ENCODE measurements at places on chromosomes 1 and 21.

- no peaks in the 10 kb centered on the region for H3K36me3 ChIP-seq
- no peak overlapping the region for H3K27ac ChIP-seq
- H3K27me3 ChIP-seq = no peaks in the 10 kb centered on the region
- DNase-seq = no peak
- no peak overlapping the region for H3K4me3 ChIP-seq
These were observed 1.9 kb upstream of the CFH start for GRCh38 chr1:196649990-196650389.

DNA sequence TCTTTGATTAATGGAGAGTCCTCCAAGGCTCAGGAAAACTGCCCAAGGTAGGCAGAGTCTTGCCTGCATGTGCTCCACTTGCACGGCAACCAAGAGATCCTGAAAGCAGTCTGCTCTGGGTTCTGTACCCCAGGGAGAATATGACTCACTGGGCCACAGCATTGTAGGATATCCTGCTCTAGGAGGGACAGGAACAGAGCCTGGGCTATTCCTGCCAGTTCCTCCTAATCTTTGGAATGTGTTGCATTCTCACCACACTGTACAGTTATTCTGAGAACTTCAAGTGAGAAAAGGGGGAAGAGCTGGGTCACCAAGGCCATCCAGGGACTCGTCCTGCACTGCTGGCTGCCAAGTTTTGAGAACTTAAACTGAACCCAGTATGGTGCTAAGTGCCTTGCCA lies 278.5 kb downstream of the MATN1 start:
- no peak for DNase-seq
- H3K36me3 ChIP-seq = no peaks in the 10 kb centered on the region
- no peak overlapping the region for H3K4me3 ChIP-seq
- no peaks in the 10 kb centered on the region for H3K4me1 ChIP-seq

DNA sequence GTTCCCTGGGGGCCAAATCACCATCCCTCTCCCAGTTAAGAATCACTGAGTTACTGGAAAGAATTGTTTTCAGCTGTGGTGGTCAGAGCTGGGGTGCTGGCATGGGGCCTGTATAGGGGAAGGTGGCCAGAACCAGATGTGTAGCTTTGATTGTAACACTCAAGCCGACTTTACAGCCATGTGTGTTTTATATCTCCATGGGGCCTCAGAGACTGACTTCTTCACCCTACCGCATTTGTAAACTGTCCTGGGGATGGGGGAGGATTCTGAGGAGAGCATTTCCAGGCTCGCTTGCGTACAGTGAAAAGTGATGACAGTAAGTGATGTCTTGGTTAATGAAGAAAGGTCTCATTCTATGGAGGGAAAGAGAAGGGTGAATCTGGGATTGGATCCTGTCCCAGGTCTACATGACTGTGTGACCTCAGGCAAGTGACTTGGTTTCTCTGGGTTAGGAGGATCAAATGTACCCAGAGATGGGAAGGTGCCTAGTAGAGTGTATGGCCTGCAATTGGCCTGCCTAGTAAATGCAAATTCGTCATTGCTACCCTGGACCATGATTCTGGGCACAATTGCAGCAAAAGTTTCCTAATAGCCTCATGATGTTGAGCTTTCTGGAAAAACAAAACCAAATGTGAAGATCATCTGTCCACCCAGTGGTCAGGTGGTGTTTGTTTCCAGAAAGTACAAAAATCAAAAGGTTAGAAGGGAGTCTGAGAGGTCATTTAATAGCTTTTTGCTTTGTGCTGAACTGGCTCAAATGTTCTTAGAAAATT lies 49.7 kb upstream of the RCC2 start:
- no peak for DNase-seq
- H3K27me3 ChIP-seq = no peaks in the 10 kb centered on the region
- H3K27ac ChIP-seq = no peak overlapping the region
- H3K4me1 ChIP-seq = no peaks in the 10 kb centered on the region

DNA sequence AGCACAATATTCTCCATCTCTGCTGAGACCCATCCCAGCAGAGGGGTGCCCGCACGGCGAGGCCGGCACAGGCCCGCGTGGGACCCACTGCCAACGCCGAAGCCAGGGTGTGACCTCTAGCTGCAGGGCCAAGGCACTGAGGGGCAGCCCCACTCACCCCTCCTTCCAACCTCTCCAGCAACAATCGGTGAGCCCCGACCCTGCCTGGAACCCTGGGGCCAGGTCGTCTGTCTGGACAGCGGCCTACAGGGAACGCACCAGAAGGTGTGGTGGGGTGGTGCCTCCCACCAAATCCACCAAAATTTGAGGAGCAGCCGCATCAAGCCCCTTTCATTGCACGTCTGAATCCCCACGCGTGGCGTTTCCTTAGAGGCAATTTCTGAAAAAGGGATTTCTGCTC lies 63.0 kb upstream of the ADARB1 start:
- H3K27me3 ChIP-seq = peaks cover 11% of the 10 kb centered on the region
- no peak overlapping the region for H3K27ac ChIP-seq
- H3K4me3 ChIP-seq = no peak overlapping the region
- H3K4me1 ChIP-seq = no peaks in the 10 kb centered on the region
- H3K36me3 ChIP-seq = no peaks in the 10 kb centered on the region

DNA sequence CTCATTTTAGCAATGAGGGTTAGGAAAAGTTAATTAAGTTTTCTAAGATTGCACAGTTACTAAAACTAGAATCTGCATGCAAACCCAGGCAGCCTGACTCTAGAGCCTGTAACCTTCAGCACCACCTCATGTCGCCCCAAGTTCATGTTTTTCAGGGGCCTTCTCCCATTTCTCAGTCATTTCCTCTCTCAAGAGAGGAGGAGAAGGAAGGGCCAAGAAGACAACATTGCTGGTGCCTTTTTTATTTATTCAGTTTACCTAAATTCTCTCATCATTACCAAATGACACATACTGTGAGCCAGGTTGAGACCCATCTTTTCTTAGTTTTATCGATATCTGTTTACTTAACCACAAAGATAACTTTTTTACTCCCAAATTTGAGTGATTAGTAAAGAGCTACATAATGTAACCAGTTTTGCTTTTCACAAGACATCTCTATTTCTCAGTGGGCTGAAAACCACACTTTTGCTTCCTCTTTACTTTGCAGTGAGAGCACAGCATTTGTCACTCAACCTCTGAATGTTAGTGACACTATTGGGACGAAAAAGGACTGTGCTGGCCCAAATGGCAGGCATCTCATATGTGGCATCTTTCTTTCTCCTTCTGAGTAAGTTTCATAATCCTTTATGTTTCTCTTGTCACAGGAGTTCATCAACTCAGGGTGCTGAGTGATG lies at the start of gene CD101:
Gene CD101 (plus strand): TSS at position 507 of the 674 bp plus-strand sequence. CDS start 58 bp downstream, at position 565.
- no peaks in the 10 kb centered on the region for H3K4me1 ChIP-seq
- H3K36me3 ChIP-seq = no peaks in the 10 kb centered on the region
- DNase-seq = no peak
- peak within 1 kb of the TSS; percentile 77 for H3K27ac ChIP-seq
- H3K27me3 ChIP-seq = no peaks in the 10 kb centered on the region

DNA sequence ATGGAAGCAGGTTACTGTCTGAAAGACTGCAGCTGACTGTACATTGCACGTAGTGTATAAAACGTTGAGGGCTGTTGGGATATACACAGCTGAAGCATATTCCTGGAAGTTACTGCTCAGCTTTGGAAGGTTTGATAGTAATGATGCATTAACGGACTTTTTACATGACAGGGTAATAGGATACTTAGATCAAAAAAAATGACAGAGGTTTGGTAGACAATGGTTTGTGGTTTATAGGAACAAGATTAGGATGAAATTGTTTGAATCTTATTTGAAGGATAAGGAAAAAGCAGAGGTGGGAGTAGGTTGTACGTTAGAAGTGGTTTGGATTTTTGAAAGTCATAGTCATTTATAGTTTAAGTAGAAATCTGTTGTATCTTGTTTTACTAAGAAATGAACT lies 33.0 kb downstream of the ADGRL2 start:
- H3K4me1 ChIP-seq = no peaks in the 10 kb centered on the region
- H3K27ac ChIP-seq = no peak overlapping the region
- H3K36me3 ChIP-seq = no peaks in the 10 kb centered on the region
- DNase-seq = no peak
- H3K4me3 ChIP-seq = no peak overlapping the region

DNA sequence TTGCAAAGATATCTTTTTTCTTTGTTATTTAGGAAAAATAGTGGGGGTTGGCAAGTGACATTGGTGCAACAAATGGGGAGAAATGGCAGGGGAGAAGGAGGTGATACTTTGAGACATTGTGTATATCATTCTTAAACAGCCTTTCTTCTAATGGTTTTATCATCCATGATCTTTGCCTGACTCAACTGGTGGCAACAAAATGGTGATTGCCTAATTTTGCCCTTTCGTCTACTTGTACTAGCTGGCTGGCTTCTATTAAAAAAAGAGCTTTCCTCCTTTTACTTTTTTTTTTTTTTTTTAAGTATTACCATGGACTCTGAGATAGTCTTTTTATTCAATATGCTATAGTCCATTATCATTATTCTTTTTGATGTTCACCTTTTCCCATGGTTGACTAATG lies 27.7 kb downstream of the DESI2 start:
- no peak for DNase-seq
- peaks cover 7% of the 10 kb centered on the region for H3K36me3 ChIP-seq
- no peak overlapping the region for H3K4me3 ChIP-seq
- no peaks in the 10 kb centered on the region for H3K27me3 ChIP-seq

GRCh38 chr1:112247961-112248360 lies 148.1 kb upstream of the CTTNBP2NL start:
- H3K4me1 ChIP-seq = no peaks in the 10 kb centered on the region
- H3K27ac ChIP-seq = no peak overlapping the region
- H3K4me3 ChIP-seq = no peak overlapping the region

GRCh38 chr1:8523666-8524206 lies 205.8 kb downstream of the SLC45A1 start:
- H3K4me3 ChIP-seq = no peak overlapping the region
- peaks cover 7% of the 10 kb centered on the region for H3K4me1 ChIP-seq
- H3K27me3 ChIP-seq = no peaks in the 10 kb centered on the region
- H3K36me3 ChIP-seq = no peaks in the 10 kb centered on the region
- no peak overlapping the region for H3K27ac ChIP-seq

- DNase-seq = no peak
- no peak overlapping the region for H3K27ac ChIP-seq
- no peak overlapping the region for H3K4me3 ChIP-seq
- H3K36me3 ChIP-seq = peaks cover 15% of the 10 kb centered on the region
- H3K4me1 ChIP-seq = no peaks in the 10 kb centered on the region
- H3K27me3 ChIP-seq = no peaks in the 10 kb centered on the region
These were observed 37.1 kb upstream of the ANGPTL7 start for GRCh38 chr1:11151826-11152612.

DNA sequence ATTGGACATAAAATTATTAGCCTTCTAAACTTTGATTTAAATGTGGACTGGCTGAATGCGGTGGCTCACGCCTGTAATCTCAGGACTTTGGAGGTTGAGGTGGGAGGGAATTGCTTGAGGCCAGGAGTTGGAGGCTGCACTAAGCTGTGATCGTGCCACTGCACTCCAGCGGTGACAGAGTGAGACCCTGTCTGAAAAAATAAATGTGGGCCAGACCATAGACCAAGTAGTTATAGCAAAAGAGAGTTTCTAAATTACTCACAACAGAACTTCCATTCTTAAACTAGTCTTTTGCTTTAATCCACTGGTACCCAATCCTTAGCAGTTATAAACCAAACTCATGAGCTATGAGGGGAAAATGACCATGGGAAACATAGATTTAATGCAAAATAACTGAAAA lies 35.2 kb downstream of the RAP1A start:
- H3K4me3 ChIP-seq = no peak overlapping the region
- no peaks in the 10 kb centered on the region for H3K36me3 ChIP-seq
- no peak for DNase-seq
- no peak overlapping the region for H3K27ac ChIP-seq
- no peaks in the 10 kb centered on the region for H3K27me3 ChIP-seq

DNA sequence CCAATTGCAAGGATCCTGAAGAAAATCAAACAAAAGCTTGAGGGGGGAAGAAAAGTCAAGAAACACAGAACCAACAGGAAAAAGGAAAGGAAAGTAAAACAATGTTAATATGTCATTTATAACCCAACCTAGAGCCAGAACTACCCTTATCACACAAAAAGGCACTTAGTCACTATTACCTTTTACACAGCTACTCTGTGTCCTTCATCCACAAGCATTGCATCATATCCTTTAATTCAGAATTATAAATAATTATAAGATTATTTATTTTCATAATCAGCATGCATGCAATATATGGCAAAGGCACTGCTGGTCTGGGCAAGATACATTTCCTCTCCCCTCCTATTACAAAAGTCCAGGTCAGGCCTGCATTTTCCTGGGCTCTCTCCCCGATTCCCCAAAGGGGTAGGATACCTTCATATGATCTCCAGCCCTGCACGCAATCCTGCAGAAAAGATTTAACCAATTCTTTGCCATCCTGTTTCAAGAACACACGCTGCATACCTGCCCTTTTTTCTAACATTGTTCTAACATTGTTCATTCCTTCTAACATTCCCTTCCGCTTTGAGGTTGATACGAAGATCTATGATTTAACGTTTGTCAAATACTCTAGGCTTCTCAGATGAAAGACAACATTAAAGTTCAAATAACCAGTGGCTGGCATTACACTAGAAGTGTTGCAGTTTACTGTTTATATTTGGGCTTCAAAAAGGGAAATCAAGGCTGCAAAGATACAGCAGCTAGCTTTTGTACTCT lies 4.3 kb downstream of the PTPN14 start:
- DNase-seq = no peak
- H3K27me3 ChIP-seq = no peaks in the 10 kb centered on the region
- H3K4me3 ChIP-seq = no peak overlapping the region
- H3K27ac ChIP-seq = no peak overlapping the region

GRCh38 chr1:159228554-159228953 lies 23.9 kb downstream of the ACKR1 start:
- H3K27me3 ChIP-seq = no peaks in the 10 kb centered on the region
- DNase-seq = no peak
- H3K4me3 ChIP-seq = no peak overlapping the region

DNA sequence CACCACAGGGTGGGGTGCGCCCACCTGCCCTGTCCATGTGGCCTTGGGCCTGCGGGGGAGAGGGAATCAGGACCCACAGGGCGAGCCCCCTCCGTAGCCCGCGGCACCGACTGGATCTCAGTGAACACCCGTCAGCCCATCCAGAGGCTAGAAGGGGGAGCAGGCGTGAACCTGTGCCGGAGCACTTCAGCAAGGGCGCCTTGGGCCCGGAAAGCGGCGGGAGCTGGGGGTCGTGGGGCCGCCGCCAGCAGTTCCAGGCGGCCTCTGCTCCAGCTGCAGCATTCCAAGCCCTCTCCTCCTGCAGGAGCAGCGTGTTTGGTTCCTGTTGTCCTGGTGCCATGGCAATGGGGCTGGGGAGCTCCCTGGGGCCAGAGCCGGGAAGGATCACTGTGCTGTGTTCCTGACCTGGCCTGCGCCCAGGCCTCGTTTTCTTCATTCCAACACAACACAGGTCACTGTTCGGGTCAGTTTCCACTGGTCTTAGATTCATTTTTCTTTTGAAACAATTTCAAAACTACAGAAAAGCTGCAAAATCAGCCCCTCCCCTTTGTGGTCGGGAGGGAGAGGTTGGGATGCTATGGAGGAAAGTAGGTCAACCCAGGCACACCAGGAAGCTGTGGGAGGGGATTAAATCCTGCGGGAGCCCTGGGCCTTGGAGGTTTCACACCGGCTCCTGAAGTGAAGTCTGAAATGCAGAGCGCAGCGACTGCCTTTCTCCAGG lies 18.8 kb downstream of the SLX9 start:
- no peaks in the 10 kb centered on the region for H3K27me3 ChIP-seq
- peak overlapping the region; percentile 68 for H3K27ac ChIP-seq
- no peak overlapping the region for H3K4me3 ChIP-seq

Data from small intestine (tissue), 16 donors.